CD4-positive, alpha-beta T cell treated with Interleukin-15 for 4 hours (primary cell): ENCODE measurements at places on chromosomes 7 and 10.

DNA sequence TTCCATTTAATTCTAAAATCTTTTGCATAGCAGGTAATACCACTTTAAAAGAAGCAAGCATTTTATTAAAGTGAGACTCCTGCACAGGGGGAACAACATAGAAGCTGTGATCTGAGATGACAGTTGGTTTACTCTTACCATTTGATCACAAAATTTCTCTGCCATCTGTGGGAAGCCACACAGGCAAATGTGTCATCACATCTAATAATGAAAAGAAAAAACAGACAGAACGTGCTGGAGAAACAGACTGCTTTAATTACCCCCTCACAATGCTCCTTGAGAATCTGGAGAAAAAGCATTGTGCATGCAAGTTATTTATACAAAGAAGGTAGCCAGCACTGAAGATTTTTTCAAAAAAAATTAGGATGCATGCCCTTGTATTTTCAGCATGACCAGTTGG, 165.2 kb upstream of the PTER start:
- DNase-seq: no peak

- no peak for DNase-seq
Measured at GRCh38 chr7:158562517-158562916, 25.1 kb downstream of the PTPRN2 start.

DNA sequence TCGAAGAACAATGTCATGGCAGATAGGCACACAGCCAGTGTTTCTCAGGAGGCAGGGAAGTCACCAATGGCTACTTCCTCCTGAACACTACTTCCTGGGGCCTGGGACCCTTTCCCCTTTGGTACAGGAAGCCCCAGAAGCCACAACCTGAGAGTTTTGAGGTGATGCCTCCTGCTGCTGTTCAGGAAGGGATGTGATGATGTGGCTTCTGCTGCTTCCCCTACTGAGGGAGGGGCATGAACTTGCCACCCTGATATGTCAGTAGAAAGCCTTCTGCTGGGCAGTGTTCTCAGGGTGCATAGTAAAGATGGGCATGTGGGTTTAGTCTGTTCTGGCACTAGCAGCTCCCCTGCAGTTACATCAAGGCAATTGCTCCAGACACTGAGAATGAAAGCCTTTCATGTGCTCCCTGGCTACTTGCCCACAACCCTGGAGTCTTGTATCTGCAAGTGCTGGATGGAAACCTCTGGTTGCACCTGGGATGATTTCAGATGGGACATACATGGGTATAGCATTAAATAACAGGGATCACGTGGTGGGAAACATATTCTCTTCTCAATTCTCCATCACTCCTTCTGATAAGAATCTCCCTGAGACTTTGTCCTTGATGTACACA, 69.3 kb downstream of the ADRA2A start:
- no peak for DNase-seq

DNA sequence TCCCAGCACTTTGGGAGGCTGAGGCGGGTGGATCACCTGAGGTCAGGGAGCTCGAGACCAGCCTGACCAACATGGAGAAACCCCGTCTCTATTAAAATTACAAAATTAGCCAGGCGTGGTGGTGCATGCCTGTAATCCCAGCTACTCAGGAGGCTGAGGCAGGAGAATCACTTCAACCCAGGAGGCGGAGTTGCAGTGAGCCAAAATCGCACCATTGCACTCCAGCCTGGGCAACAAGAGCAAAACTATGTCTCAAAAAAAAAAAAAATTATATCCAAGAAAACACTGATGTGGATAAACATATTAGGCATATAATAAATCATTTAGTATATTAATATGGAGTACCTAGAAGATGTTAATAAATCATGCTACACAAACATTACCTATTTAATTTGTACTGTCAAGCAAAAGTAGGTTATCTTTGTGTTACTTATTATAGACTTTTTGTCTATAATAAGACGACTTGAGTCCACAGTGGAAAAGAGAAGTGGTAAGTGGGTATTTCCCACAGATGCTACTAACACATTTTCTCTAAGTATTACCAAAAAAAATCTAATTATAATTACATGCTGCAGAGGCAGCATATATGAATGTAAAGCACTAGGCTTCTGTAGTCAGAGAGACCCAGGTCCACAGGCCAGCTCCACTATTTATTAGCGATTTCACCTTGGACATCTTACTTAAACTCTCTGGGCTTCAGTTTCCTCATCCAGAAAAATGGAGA, 34.5 kb downstream of the DNMBP start:
- DNase-seq: no peak
